DMS79 (cell line): ENCODE measurements at places on chromosomes 1 and 21.

DNA sequence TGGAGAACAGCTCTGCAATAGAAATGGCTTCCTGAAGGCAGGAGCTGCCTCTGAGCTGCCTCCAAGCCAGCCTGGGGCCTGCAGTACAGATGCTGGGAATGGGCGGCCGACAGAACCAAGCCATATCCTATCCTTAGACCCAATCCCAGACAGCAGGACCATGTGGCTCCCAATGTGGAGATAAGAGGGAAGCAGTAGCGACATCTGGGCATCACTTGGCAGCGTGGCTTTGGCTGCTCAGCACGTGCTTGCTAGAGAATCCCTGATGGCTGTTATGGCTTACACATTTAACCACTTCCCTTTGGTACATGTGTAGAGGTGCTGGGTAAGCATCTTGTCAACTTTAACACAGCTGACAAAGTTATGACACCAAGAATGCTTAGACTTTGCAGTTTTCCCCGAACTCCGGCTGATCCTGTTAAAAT is 87.7 kb downstream of the MAN1C1 start:
- DNase-seq = no peak

GRCh38 chr1:247204177-247204647 is 32.4 kb upstream of the ZNF124 start:
- no peak for DNase-seq

DNA sequence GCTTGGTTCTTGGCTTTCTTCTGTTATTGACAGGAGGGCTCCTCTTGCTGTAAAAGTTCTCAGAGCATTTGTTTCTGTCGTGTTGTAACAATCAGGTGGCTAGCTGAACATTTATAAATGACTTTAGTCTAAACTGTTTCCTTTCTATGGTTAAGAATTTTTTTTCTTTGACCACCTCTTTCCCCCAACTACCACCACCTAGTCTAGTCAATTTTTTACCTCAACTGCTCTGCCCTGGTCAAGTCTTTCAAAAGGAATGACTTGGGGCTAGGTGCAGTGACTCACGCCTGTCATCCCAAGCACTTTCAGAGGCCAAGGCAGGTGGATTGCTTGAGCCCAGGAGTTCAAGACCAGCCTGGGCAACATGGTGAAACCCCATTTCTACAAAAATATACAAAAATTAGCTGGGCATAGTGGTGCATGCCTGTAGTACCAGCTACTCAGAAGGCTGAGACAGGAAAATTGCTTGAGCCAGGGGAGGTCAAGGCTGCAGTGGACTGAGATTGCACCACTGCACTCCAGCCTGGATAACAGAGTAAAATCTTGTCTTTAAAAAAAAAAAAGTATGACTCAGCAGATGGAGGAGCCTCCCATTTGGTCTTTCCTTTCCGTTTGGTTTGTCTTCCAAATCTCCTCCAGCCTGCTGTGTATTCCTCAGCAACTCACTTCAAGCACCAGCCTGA is 40.7 kb downstream of the MAP3K21 start:
- DNase-seq = no peak

GRCh38 chr1:10113501-10113900 is 80.7 kb downstream of the UBE4B start:
- DNase-seq = no peak

DNA sequence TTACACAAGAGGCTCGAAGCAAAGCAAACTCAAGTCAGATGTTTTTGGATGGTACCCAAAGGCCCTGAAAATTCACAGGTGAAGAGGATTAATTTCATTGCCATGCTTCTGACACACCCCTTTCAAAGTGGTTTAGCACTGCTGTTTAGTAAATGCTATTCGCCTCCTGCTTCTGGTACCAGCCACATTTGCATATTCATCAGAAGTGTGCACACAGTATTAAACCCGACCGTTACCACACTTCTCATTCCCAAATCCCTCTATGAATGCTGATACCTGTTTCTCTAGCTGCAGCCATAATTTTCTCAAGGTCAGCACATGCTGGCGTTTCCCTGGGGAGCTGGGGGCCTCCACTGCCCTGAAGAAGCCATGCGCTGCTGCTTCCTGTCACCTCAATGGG is 179.8 kb upstream of the DAB1 start:
- DNase-seq = no peak
